NCI-H2081 treated with DMSO at 0.1 percent for 48 hours (cell line): ENCODE measurements at places on chromosomes 3 and 15.

- DNase-seq = no peak
Measured at GRCh38 chr15:60569596-60569995, 90.7 kb upstream of the ICE2 start.

- DNase-seq = no peak
Measured at GRCh38 chr3:155598671-155599070, 146.2 kb downstream of the PLCH1 start.

DNA sequence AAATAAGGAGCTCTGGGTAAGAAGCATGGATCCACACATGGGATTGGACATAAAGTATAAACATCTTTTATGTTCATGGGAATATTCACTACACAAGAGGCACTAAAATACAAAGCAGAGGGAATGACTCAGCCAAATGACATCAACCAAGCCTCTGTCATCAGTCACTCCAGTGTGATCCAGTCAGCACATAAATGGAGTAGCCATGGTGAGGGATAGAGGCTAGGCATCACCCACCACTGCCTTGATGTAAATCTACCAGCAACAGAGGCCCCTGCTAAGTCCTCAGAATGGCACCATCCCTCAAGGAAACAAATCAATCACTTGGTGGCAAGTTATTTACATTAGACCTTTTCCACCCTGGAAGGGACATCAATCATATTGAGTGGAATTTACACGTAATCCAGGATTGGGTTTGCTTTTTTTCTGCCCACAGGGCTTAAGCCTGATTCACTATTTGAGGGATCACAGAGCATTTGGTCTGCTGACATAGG, 27.2 kb downstream of the VEPH1 start:
- DNase-seq = no peak

GRCh38 chr3:133745981-133746711, at the start of gene TF:
TF (plus strand) TSS chr3:133746393; CDS start chr3:133746441, 48 bp downstream.
- no peak for DNase-seq

- DNase-seq = no peak
Measured at GRCh38 chr15:89649013-89649625, 6.1 kb downstream of the KIF7 start.

- no peak for DNase-seq
Measured at GRCh38 chr3:171379961-171380483, 80.2 kb downstream of the TNIK start.

DNA sequence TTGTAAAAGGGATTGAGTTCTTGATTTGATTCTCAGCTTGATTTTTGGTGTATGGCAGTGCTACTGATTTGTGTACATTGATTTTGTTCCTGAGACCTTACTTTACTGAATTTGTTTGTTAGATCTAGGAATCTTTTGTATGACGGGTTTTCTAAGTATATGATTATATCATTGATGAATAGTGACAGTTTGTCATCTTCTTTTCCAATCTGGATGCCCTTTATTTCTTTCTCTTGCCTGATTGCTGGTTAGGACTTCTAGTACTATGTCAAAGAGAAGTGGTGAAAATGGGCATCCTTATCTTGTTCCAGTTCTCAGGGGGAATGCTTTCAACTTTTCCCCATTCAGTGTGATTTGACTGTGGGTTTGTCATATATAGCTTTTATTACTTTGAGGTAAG, 103.0 kb downstream of the DOCK3 start:
- DNase-seq = no peak

DNA sequence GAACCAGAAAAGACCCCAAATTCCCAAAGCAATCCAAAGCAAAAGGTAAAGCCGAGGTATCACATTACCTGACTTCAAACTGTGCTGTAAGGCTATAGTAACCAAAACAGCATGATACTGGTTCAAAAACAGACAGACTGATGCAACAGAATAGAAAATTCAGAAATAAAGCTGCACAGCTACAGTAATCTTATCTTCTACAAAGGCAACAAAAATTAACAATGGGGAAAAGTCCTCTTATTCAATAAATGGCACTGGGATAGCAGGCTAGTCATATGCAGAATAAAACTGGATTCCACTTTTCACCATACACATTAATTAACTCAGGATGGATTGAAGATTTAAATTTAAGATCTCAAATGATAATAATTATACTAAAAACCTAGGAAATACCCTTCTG, 392.6 kb upstream of the CBLB start:
- no peak for DNase-seq

DNA sequence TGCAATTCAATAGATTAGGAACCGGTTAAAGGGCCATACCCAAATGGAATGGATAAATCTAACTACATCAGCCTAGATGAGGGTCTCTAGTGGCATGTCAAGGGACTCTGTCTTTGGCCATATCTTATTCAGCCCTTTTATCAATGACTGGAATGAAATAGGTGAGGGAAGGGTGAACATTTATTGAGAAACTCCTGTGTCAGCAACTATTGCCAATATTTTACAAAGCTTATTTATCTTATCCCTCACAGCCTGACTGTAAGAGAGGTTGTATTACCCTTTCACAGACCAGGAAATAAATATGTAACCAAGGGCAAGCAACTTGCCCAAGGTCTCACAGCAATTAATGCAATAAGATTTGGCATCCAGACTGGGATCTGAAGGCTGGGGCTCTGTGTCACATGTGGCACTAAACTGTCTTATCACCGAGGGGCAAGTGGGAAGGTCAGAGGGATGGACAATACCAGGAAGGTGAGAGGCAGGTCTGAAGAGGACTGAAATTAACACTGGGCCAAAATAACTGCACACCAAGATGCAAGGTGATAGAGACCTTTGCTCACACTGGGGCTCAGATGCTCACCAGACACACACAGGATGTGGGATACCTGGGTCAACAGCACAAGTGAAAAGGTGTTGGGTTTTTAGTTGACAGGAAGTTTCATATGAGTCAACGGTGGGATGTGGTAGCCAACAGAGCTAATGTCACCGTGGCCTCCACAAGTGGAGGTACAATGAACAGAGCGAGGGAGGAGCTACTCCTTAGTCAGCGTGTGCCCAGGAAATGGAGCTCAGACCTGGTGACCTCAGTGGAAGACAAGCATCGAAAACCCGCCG, 261.3 kb downstream of the RPLP1 start:
- DNase-seq = no peak

GRCh38 chr15:59157840-59158700, 48.6 kb upstream of the LDHAL6B start:
- DNase-seq = no peak

GRCh38 chr15:65927545-65927944, 58.3 kb downstream of the RAB11A start:
- no peak for DNase-seq

DNA sequence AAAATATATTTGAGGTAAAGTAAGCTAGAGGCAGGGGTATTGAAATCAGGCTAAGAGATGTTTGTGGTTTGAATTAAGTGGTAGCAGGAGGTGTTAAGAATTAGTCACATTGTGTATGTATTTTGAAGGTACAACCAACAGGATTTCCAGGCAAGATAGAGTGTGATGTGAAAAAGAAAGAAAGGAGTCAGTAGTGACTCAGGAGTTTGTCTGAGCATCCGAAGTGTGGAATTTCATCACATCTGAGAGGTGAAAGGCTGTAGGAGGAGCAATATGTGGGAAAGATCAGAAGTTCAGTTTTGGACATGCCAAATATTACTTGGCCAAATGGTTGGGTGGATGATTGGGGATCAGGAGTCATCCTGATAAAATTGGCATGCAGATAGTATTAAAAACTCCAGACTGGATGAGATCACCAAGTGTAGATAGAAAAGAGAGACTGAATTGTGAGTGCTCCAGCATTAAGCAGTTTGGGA, 32.1 kb upstream of the EBLN2 start:
- no peak for DNase-seq

DNA sequence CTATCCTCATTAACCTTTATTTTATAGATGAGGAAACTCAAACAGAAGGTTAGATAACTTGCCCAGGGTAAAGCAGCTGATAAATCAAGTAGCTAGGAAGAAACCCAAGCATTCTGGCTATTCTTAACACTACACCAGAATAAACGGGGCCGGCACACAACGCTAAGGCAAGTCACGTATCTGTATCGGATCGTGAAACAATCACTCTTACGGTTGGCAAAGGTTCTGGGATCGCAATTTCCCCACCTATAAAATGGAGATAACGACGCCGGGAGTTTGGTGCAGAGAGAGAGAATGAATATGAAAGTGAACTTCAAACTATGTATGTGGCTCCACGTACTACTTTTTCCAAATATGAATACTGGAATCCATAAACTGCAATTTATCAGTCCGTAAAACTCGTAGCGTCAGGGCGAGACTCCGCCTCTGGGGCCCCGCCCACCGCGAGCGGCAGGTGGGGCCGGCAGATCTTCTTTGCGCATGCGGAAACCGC, 252 bp upstream of the ARMC8 start:
- peak; percentile 87 for DNase-seq

DNA sequence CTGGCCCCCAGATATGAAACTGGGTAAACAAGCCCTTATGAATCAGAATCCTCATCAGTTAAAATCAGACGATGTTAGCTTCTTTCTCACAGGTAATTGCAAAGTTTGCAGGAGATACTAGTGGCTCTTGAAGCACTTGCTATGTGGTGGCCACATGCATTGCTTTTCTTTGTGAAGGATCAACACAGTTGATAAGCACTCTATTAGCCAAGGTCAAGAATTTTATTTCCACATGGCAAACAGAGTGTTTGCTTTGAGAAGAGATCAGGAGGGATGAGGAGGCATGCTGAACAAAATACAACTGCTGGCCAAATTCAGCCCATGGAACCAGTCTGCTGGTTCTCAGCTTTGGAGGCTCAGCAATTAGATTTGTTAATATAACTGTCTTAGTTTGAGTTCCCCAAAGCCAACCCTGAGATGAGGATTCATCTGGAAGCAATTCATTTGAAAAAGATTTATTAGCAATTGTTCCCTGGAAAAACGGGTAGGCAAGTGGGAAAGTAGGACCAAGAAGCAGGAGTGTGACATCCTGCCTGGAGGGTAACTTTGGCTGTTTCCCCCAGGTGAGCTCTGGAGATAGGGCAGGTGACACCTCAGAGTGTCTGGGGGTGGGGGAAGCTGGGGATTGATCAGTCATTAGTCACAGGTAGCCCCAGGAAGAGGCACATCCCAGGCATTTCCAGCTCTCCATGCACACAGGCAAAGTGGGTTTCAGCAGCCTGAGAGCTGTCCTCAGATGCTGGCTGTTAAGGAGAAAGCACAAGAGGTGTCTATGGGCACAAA, 180.3 kb downstream of the ABHD5 start:
- no peak for DNase-seq

DNA sequence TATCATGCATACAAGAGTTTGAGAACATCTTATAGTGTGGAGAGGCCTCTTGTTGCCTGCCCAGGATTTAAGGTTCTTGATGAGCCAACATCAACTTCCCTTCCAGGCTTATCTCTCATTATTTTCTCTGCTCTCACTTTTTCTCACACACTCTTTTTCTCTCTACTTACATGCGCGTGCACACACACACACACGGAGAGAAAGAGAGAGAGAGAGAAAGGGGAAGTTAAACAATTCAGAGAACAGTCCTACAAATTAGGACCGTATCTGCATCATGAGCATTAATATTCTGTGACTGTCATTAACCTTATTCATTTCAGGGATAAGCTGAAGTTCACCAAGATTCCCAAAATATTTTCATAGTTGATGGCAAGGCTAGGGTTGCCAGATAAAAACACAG, 269.0 kb downstream of the ZNF621 start:
- no peak for DNase-seq

GRCh38 chr3:114850898-114851297, 296.2 kb downstream of the ZBTB20 start:
- no peak for DNase-seq

DNA sequence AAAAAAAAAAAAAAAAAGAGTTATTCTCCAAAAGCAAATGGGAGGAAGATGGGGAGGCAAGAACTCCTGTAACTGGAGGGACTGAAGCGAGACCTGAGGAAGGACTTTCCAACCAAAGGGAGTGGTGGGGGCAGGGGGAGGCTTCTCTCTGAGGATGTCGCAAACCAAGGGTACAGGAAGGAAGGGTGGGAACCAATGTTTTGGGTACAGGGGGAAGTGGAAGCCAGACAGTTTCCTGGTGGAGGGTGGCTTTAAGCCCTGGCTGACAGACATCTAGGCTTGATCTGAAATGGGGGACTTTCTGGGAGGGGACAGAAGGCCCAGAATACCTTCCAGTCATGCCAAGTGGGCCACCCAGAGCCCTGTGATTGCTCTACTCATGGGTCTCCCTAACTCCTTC, 27.0 kb downstream of the VIPR1 start:
- DNase-seq = no peak

GRCh38 chr3:128800241-128801187, 74.5 kb downstream of the RAB7A start:
- no peak for DNase-seq

DNA sequence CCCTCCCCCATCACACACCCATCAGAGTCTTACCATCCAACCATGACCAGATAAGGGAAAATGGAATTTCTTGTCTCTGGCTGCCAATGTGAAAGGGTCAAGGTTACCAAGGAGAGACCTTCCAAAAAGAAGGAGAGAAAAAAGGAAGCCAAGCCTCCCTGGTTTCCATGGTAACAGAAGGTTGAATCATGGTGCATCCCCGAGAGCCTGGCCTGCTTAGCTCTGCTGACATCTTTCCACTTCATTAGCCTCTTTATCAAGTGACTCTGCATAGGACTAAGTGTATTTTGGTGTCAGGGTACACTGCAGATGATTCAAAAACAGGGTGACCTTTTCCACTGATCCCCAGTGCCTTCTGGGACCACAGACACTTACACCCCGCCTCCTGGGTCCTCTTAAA, 225.7 kb upstream of the PPP2R3A start:
- no peak for DNase-seq

DNA sequence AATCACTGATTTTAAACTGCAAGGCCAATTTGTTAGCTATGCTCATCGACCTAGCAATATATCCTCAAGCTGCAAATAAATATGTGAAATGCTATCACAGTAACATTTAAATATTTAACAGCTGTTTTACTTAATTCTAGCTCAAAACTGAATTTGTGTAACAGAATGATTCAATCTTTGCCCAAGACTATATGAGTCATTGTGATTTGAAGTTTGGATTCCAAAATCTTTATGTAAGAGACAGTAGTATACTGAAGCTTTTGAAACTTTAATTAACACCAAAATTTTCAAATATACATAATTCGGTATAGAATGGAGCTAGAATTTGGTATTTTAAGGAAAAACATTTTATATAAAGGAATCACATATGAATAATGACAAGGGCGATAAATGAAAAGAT, 603.0 kb upstream of the ROBO2 start:
- DNase-seq = no peak

DNA sequence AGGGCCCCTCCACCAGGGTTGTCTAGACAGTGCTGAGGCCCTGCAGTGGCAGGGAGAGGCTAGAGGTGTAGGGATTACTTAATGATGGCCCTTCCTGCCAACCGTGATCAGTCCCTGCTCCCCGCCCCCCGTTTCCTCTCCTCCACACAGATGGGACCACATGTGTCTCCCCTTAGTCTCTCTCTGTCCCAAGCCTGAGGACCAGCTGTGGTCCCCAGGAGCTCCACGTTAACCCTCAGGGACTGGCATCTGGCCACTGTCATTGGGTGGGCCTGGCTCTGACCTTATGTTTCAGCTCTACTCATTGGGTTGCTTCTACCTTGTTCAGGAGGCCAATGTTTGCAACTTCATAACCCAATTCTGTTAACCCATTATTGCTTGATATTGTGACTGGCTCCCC, 6.0 kb upstream of the ALPK3 start:
- no peak for DNase-seq
